Inflammatory macrophage (primary cell): ENCODE measurements at places on chromosomes 5 and 9.

DNA sequence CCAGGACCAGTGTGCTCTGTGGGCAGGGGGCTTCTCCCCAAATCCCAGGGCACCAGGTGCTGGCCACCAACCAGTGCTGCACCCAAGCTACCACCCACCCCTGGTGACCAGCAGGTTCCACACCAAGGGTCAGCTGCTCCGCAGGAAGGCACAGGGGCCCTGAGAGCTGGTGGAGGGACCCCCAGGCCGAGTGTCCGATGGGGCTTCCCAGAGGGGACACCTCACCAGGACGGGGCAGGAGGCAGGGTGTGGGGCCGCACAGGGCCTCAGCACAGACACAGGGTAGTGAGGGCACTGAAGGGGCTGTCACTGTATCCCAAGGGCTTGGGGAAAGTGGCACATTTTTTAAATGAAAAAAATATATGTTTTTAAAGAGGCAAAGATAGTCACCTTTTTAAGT, 18.1 kb downstream of the LCN9 start:
- no peak for DNase-seq

DNA sequence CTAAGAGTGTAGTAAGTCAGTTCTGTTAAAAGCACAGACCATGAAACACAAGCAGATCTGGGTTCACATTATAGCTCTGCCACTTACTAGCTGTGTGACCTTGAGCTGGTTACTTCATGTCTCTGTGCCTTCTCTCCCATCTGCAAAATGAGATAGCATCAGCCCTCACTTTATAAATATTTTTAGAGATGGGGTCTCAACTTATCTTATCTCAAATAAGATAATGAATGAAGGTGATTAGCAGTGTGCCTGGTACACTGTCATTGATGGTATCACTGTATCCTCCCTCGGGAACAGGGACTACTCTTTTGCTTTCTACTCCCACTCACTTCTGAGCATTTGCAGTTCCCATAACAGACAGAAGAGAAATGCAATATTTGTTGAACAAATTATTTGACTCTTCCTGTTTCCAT, 52.4 kb downstream of the GALNT10 start:
- no peak for DNase-seq

- no peak for DNase-seq
Observed at GRCh38 chr9:87546704-87547103, 49.0 kb downstream of the DAPK1 start.

- no peak for DNase-seq
Observed at GRCh38 chr5:79333852-79334557, 98.1 kb downstream of the JMY start.

GRCh38 chr9:79774356-79774755, 202.6 kb downstream of the TLE4 start:
- no peak for DNase-seq

- DNase-seq, result no peak
Observed at GRCh38 chr5:173726846-173727557, 110.6 kb upstream of the BOD1 start.

DNA sequence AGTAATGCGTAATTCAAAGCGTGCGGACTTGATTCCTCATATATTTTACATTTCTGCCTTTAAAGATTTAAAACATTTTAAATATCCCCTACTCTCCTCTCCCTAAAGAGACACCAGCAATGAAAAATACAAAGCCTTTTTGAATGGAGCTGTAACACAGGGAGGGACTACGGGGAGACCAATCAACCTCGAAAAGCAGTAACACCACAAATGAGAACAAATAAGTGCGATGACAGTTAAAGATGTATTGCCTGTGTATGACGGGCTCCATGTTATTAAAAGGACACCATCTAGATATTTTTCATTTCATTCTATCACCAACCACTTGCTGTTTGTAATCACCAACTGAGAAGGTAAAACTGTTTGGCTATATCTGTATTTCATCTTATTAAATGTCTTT, 230.3 kb upstream of the TBCA start:
- DNase-seq, result no peak

GRCh38 chr5:103435136-103435889, 127.3 kb downstream of the NUDT12 start:
- no peak for DNase-seq

GRCh38 chr9:134314950-134315715, 11.1 kb upstream of the RXRA start:
- no peak for DNase-seq

DNA sequence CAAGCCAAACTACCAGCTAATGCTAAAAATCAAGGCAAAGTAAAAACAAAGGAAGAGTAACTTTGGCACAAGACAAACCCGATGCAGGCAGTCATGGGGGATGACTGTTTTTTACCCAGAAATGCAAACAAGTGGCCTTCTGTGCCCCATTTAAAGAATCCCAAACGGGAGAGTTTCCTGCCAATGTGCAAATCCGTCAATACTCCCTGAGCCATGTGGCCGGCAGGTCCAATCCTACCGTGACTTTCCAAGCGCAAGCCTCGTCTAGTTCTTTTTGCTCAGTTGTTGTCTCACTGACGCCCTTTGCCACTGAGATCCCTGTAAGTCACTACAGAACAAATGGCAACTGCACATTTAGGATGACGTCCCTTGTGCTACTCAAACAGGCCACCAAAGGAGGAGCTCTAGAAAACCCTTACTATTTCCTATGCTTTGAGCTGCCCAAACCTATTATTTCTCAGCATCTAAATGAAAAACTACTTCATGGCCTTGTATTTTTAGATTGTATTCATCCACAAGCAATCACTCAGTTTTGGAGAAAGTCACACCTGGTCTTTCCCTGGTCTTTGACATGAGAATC, 43.4 kb downstream of the OTULIN start:
- DNase-seq, result no peak

GRCh38 chr5:118015511-118015910, 972.8 kb downstream of the DTWD2 start:
- DNase-seq, result no peak

GRCh38 chr5:164235300-164235891, 730.0 kb downstream of the MAT2B start:
- no peak for DNase-seq

GRCh38 chr5:173330338-173331206, 2.4 kb upstream of the STC2 start:
- DNase-seq, result no peak

- DNase-seq, result no peak
Observed at GRCh38 chr9:109497226-109498153, 617 bp downstream of the PTPN3 start.

DNA sequence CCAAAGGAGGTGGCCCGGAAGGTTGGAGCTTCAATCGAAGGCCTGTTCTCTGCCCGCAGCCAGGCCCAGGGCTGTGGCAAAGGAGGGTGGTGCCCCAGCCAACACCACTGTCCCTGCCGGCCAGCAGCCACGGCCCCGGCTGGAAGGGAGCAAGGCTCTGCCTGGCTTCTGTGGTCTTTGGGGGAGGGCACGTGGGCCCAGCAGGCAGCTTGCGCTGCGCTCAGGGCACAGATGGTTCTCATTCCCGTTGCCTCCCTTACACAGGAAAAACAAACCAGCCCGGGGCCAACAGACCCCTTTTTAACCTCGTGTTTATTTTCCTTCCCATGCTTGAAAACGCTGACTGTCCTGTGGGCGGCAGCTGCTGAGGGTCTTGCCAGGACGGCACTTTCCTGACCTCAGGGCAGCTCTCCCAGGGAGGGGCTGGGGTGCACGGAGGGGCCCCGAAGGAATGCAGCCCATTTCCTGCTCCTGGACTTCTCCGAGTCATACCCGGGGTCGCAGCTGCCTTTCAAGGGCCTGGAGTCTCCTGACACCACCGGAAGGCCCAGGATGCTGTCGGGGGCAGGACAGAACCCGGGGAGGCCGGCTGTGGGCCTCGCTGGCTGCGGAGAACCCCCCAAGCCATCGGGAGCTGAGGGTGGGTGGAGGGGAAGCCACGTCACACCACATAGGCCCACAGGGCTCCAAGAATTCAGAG, 1.1 kb upstream of the GPSM1 start:
- no peak for DNase-seq

- DNase-seq, result no peak
Observed at GRCh38 chr9:72089451-72090130, 29.2 kb upstream of the C9orf57 start.

- no peak for DNase-seq
Observed at GRCh38 chr5:64838376-64838775, 69.6 kb downstream of the CWC27 start.

- peak; percentile 36 for DNase-seq
Observed at GRCh38 chr9:96318921-96319565, 17.1 kb upstream of the HSD17B3 start.
